ENCODE measurements at places on chromosomes 1 and 21.

- DNase-seq = no peak
Measured at GRCh38 chr1:40796939-40797667, 13.5 kb downstream of the KCNQ4 start.

DNA sequence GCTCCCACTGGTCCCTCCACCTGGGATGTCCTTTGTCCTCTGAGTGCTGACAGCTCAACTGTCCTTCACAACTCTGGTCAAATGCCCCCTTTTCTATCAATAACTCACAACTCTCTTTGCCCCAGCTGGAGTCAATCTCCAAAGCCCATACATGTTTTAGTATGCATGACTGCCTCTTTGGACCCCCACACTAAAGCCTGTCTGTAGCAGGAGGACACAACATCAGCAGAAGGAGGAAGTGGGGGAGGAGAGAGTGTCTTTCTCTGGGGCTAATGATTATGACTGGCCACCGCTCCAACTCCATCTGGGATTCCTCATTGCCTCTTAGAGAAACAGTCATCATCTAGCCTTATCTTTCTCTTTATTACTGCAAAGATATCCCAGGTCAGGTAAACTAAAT, 186.6 kb upstream of the FGGY start:
- DNase-seq = no peak

DNA sequence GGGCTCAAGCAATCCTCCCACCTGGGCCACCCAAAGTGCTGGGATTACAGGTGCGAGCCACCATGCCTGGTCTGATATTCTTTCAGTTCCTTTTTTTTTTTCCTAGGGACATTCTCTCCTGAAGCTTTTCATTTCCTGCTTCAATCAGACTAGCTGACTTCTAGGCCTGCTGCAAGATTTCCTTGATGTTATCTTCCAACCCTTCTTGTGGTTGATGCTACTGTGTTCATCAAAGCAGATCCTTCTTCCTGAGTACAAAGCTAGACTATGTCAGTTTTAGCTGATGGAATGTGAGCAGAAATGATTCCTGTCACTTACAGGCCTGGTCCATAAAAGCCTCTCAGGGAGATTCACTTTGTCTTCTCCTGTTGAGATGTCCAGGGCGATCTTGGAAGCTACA, 146.4 kb downstream of the CDC7 start:
- DNase-seq = no peak

GRCh38 chr1:168442931-168443330, 100.9 kb downstream of the XCL2 start:
- DNase-seq = no peak

GRCh38 chr1:36760081-36760480, 274.2 kb downstream of the GRIK3 start:
- no peak for DNase-seq

- DNase-seq = no peak
Measured at GRCh38 chr1:240666568-240667198, 54.7 kb upstream of the GREM2 start.

- DNase-seq = no peak
Measured at GRCh38 chr1:42957229-42957879, 1.3 kb downstream of the SLC2A1 start.

DNA sequence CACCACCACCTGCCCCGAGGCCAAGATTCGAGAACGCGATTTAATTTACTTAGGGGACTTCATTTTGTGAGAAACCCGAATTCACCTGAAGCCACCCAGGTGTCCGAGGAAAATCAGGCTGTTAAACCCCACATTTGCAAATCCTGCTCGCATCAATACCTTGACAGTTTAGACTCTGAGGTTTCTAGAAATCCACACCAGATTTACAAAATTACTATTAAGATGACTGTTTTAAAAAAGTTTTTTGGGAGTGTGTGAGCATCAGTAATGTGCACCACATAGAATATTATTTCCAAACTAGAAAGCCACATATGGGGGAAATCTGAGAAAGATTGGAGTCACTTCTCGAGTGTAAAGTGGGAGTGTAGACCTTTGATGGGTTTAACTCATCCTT, 685 bp downstream of the RIMKLA start:
- no peak for DNase-seq

DNA sequence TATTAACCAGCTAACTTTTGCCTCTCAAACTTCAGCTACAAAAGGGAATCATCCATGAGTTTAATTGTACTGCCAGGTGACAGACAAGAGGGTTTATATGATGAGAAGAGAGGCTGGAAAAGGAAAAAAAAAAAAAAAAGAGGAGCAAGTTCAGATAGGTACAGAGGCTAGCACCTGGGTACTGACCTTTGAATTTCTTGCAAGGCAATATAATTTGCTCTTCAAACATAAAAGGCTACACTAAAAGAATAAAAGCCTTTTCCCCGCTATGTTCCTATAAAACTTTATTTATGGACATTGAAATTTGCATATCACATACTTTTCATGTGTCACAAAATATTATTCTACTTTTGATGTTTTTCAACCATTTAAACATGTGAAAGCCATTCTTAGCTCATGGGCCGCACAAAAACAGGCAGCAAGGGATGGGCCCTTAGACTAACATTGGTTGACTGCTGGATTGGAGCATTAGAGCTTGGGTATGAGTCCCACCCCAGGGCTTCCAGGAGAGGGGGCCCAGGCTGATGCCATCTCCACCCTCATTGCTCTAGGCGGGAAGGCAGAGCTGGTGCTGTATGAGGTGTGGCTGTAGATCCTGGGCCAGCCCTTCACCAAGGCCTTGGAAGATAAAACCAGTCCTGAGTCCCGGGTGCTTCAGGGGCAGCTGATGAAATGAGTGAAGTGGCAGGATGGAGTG, 44.3 kb downstream of the ATP1B1 start:
- no peak for DNase-seq

DNA sequence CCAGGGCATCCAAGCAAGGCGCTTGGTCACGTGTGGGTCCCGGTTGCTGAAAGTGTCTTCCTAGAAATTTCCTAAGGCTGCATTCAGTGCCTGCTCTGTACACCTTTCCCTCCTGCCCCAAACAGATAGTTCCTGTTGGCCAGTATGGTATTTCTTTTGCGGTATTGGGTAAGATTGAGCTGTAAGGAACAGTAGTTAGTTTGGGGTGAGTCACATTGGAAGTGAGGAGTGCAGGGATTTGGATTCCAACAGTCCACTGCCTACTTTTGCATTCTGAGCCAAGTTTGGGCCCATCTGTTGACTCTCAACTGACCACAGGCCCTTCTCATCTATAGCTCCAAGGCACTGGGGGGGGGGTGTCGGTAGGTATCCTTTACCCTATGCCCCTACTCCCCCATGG, 83.4 kb downstream of the MAP3K21 start:
- DNase-seq = no peak

DNA sequence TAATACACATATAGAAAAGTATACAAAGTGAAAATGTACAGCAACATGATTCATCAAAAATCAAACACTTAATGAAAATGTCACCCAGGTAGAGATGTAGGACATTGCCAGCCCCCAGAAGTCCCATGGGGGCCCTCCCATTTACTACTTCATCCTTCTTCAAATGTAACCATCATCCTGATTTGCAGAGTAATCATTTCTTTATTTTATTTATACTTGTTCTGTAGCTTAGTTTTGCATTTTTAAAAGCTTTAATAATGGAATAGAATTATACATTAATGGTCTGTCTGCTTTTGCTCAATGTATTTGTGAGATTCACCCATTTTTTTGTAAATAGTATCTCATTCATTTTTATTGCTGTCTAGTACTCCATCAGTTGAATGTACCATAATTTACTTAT, 96.8 kb upstream of the CD55 start:
- DNase-seq = no peak

GRCh38 chr1:28070725-28071593, 17.5 kb downstream of the EYA3 start:
- no peak for DNase-seq

DNA sequence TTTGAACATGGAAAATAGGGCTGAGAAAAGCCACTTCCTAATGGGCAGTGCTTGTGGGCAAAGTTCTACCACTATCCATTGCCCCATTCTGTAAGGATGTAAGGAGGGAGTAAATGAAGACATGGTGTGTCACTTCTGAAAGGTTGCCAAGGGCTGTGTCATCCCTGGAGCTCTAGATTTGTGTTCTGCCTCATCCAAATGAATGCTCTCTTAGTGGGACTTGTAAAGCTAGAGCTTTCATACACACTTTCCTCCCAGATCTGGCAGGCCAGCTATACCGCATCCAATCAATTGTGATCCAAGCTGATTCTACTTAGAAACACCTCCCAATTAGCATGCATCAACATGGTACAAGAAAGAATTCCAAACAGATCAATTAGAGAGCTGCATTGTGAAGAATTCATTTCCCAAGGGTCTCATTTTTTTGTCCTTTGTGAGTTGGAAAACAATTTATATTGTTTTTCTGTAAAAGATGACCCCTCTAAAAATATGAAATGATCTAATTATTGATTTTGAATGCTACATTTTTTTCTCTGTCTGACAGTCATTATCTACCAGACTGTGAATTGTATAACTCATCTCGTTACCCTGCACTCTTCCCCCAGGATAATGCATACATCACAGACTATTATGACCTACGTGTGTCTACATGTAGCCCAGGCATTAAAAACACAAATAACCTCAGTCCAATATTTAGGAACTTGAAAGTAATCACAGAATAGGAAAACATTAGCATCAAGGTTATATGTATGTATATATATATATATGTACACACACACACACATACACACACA, 117.1 kb upstream of the DUSP10 start:
- no peak for DNase-seq

GRCh38 chr1:188476606-188477005, 1647.9 kb downstream of the PLA2G4A start:
- no peak for DNase-seq
